CD4-positive, alpha-beta memory T cell (primary cell): ENCODE measurements at places on chromosomes 5 and 9.

GRCh38 chr5:141521244-141521781 is 32.4 kb downstream of the PCDHGC5 start:
- DNase-seq = no peak

DNA sequence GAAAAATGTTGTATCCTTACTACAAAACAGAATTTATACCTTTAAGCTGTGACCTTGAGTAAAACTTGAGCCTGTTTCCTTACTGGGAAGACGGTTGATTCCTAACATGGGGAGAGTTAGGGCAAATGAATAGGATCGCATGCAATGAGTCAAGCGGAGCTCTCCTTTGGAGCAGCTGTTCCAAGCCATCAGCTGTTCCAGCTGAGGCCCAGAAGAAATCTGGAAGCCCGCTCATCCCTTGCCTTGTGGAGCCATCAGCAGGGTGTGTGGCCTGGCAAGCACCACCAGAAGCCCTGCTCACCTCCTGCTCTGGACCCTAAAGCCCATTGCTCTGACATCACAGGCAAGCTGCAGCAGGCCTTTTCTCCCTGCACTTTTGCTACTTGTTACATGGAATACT is 8.0 kb downstream of the KIAA1191 start:
- no peak for DNase-seq

- DNase-seq = peak; percentile 63
Observed at GRCh38 chr9:120877276-120878034, 467 bp upstream of the PHF19 start.

GRCh38 chr9:109286981-109287380 is 33.9 kb downstream of the EPB41L4B start:
- DNase-seq = no peak

- DNase-seq = no peak
Observed at GRCh38 chr5:125325488-125326149, 579.2 kb upstream of the ZNF608 start.

DNA sequence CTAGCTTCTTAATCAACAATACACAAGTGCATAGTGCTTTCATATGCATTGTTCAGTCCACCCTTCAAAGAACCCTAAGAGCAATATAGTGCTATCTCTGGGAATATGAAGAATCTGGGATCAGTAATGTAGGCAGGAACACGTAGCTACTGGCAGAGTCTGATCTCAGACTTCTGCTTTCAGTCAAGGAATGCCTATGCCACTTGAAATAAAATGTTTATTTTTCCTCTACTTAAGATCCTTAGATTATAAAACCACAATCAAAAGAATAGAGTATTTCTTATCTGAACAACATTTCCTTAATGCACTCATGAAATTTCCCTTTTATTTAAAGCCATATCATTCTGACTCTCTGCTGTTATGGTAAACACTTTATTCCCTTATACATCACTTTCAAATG is 1407.8 kb upstream of the C9orf72 start:
- DNase-seq = no peak
